Sciatic nerve (tissue), 2 donors: ENCODE measurements at places on chromosomes 3 and 15.

GRCh38 chr15:87487484-87487883 lies 769.1 kb downstream of the NTRK3 start:
- no peak for DNase-seq

- DNase-seq: no peak
Measured at GRCh38 chr15:51947124-51947523, 24.5 kb downstream of the LEO1 start.

DNA sequence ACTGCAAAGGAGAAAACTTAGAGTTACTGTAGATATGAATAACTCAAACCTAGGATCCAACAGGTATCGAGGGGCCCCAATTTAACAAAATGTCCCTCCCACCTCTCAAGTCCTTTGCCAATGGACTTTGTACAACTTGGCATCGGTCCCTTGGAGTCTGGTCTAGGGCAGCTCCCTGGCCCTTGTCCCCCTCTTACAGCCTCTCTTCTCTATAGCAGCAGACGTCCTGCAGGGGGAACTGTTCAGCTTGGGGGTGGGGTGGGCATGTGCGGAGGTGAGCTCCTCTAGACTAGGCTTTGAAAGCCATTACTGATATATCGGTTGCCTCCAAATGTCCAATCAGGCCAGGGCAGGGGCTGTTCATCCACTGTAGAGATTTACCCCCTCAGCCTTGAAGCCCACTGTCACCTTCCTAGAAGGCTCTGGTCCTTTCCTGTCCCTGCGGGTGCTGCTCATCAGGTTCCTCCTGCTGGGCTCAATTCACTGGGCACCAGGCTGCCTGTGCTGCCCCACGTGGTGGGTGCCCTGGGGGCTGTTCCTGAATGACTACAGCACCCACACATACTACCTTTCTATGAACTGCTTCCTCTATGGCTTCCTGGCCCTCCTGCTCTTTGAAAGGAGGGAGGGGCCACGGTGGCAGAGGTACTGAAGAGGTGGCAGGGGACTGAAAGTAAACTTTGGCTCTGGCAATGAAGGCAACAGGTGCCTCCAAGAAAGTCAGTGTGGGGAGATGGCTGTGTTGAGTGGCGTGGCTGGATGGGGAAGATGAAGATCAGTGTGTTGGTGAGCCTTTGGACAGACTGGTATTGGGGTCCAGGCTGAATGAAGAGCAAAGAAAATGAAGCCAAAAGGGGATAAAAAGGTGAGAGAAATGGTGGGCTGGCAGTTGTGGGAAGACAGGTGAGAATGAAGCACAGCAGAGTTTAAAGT lies 78.8 kb upstream of the MEX3B start:
- DNase-seq: no peak

DNA sequence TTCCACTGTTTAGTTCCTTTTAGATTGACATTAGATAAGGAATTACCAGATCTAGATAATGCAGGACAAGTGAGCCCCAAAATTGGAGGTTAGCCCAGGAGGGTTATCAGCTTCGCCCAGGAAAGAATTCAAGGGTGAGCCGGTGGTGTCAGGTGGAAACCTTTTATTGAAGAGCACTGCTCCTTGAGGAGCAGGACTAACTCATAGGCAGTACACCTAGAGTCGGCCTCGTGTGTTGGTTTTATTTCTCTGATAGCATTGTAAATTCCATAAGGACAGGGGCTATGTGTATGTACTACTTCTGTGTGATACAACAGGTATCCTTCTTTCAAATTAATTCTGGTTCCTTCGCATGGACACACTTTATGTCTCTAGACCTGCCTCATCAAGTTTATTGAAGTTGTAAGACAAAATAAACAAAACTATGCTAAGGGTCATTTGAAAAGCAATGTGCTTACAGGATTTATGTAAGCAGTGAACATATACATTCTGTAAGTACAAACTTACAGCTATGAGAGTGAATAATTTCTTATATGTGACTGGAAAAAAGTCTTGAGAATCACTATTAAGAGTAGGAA lies 57.2 kb downstream of the SNX4 start:
- DNase-seq: no peak

DNA sequence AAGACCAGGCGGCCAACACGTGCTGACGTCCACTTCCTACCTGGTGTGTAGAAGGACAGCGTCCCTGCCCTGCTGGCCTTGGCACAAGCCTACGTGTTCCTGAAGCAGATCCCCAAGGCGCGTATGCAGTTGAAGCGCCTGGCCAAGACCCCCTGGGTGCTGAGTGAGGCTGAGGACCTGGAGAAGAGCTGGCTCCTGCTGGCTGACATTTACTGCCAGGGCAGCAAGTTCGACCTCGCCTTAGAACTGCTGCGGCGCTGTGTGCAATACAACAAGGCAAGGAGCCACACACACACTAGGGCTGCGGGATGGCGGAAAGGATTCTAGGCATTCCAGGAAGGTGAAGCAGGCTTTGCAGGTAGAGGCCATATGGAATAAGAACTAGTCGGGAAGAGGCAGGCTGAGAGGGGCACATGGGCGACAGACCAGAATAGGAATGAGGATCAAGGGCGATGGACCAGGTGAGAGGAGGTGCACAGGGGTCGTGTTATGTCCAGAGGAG lies 15.9 kb downstream of the CSRNP1 start:
- no peak for DNase-seq

DNA sequence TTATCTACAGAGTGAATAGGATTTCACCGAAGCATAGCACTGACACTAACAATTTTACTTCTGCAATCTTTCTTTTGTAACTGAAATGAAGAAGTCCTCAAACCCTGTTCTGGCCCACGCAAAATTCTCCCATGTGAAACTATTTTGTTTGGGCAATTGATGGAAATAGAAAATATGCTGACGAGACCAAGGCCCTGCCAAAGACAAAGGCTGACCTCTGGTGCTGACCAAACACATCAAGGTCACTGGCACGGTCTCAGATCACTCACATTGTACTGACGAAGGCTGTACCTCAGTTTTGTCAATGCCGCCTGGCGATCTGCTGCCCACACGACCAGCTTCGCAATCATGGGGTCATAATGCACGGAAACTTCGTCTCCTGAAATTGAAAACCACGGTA lies 58.4 kb upstream of the DCUN1D1 start:
- DNase-seq: no peak

DNA sequence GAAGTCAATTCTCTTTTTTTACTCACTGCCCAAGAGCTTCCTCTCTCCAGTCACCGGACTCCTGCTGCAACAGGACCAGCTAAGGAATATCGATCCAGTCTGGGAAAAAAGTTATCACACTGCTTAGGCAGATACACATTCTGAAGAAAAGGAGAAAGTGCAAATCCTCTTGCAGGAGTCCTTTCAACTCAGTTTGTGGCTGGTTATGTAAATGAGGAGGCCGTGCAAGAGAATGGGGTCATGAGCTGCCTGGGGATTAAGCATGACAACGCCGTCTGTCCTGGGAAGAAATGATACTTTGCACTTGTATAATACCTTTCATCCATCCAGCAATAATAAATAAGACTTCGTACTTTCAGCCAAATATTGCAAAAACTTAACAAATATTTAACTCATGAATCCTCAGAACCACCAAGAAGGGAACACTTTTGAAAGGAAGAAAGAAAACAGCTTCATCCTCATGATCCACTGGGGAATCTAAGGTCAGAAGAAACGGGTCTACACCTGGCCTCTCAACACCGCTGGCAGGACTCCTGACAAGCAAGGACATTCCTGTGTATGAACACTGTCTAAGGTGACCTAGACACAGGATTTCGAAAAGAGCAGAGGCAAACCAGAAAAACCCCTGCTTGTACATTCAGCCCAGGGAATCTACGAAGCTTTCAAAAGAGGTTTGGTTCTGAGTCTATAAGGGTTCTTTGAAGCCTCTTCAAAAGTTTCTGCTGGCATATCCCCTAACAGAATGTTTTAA lies 13.1 kb upstream of the WWTR1 start:
- no peak for DNase-seq

DNA sequence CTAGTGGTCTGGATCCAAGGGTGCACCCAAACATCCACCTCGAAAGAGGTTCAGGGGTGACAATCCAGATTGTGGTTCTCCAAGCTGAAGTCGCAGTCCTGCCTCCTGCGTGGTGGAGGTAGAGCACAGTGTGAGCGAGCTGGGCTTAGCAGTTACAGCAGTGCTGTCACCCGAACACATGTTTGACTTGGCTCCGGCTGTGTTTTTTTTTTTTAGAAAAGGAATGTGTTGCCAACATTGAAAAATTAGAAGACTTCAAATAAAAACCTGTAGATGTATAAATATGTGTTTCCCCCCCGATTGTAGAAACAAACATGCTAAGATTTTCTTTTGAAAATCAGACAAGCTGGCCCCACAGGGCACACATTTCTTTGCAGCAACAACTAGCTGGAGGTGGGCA lies 530.8 kb downstream of the SHQ1 start:
- DNase-seq: no peak

- no peak for DNase-seq
Measured at GRCh38 chr15:35886765-35887164, 340.8 kb upstream of the DPH6 start.

- no peak for DNase-seq
Measured at GRCh38 chr3:67241084-67241483, 243.0 kb downstream of the KBTBD8 start.

DNA sequence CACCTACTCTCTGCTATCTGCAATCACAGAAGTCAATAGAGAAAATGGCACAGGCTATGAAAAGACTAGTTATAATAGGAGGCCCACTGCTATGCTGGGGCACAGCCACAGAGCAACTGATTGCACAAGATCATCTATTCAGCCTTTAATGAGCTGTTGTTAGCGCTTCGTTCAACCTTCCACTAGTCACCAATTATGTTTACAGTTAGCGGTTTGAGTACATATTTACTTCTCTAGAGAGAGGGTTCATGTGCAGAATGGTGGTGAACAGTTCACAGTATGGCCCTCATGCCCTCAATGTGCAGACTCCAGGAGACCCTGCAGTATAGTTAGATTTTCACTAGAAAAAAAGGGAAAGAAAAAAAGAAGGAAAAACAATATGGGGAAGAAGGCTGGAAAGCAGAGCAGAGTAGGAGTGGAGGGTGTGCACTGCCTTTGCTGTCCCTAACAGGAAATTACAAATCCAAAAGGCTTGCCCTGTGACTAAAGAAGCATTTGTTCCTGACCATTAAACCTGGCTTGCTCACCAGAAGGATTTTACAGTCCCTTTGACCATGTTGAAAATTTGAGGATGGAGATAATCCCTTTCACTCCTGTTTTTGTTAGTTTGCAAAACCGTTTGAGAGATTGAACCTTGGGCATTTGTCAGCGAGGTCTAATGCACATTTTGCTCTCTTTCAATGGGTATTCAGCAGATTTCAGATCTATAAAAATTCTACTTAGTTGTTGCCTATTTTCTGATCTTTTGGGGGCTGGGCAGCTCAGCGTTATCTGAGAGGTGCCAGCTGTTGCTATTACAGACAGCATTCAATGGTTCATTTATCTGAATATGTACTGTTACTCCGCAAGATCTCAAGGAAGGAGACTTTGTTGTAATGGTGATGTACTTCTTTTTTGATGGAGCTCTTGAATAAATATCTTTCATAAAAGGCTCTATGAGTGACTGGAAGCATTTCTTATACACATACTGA lies 296.1 kb downstream of the LSAMP start:
- no peak for DNase-seq

DNA sequence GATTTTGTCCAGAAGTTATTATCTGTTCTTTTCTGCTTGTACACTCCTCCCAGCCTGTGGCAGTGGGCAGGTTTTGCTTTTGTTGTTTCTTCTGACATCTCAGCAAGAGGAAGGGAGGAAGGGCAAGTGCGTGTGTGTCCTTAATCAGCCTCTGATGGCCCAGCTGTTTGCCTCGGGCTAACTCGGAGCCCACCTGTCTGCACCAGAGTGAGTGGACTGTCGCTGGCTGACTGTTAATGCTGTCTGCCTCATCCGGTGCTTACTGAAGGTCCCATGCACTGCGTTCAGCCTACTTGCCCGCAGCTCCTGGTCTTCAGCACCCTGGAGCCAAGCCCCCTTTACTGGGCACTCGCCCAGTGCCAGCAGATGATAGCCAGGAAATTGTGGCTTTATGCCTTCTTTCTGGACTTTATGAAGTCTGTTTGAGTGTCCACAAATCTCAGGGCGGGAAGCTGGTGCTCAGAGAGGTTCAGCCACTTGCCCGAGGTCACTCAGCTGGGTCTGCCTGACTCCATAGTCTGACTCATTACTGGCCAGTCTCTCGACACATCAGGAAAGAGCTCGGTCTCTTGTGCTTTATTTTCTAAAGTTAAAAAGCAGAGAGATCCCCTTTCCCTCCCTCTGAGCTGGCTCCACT lies 89.5 kb downstream of the CHRNA7 start:
- no peak for DNase-seq

DNA sequence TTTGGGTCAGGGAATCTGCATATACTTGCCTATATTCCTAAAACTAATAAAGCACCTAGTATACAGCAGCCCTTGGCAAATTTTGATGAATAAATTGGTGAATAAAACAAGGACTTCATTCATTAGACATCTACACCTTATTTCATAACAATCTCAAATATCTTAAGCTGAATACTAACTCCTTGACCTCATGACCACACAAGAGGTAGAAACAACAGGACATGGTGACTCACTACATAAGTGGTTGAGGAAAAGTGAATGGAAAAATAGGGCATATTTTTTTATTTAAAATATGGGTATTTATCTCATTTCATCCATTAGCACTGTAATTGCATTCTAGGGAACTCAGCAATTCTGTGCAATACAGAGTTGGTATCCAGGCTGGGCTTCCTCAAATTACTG lies 7.8 kb upstream of the STAC start:
- DNase-seq: no peak

DNA sequence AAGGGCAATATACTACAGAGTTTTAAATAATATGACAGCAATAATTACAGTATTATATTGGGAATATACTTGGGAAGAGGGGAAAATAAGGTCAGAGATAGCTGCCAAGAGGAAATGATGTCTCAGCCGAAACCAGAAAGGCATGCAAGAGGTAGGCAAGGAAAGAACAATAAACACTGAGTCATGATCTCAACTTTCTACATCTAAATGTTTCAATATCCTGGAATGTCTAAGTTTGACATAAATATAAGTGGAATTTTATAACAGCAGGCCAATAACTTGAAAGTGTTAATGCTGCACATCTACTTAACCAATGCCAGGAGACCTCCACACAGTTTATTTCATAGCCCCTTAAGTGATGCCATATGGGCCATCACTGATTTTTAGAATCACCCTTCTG lies 99.8 kb upstream of the CPNE4 start:
- DNase-seq: no peak

DNA sequence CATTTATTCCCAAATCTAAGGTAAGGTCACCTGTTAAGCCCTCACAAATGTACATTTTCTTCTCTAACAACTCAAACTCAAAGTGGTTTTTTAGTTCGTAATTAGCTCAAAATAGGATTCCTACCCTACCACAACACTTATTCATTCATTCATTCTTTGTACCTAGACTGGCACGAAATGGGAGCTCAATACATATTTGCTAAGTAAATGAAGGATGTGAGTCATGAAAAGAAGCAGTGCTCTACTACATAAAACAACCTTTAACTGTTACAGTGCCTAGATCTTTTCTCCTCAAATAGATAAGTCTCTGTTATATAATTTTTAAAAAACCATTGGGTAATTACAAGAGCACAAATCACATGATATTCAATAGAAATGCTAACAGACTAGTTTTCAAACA lies 13.1 kb downstream of the RSL24D1 start:
- no peak for DNase-seq
